LHCN-M2 (cell line): ENCODE measurements at places on chromosomes 2 and 18. TPM values are rescaled to one million over a fixed set of nuclear protein-coding genes. Genes with fewer than 3 reads are reported as not detected.

Gene NEU2
- total RNA-seq, result not detected in 2 replicates

Gene RSAD2
- total RNA-seq, result 0.06 TPM in 1 of 2 replicates, not detected in the other

- peak; percentile 45 for DNase-seq
These were observed 469.7 kb downstream of the CDH2 start for GRCh38 chr18:27707201-27707600.

- no peak for DNase-seq
These were observed 53.7 kb downstream of the FAM168B start for GRCh38 chr2:131039535-131039907.

GRCh38 chr2:84386336-84387040 is 72.6 kb downstream of the SUCLG1 start:
- DNase-seq, result no peak

DNA sequence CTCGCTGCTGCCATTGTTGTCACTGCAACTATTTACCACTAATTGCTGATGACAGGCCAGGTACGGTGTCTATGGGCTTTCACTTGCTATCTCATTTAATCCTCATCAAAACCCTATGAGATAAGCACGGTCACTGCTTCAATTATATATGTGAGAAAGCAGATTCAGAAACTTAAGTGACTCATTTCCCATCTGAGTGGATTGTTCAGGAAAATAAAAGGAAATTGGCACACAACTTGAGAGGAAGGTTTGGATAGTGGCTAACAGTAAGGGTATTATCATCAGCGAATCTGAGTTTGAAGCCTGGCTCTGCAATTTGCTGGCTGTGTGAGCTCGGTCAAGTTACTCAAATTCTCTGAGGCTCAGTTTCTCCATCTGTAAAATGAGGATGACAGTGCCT is 196.0 kb downstream of the KCNS3 start:
- DNase-seq, result peak; percentile 8

GRCh38 chr18:524466-524865 is 24.0 kb upstream of the COLEC12 start:
- DNase-seq, result peak; percentile 38

DNA sequence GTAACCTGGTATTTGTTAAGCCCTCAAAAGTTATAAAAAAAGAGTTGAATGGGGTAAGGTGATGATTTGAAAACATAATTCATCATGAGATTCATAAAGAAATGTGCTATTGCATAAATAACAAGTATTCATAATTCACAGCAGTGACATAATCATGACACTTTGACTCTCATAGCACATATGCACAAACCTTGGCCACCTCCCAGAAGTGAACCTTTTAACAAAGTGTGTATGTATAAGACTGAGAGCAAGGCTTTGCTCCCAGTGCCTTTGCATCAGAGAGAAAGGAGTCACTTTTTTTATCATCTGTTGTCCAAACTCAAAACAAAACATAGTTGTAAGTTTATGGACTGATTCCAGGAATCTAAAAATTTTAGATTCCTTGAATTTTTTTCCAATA is 15.0 kb upstream of the HTR2B start:
- no peak for DNase-seq
